ENCODE measurements at places on chromosomes 16 and 17.
A peak's percentile ranks its signal among the peaks of the same experiment; 100 is the strongest.

DNA sequence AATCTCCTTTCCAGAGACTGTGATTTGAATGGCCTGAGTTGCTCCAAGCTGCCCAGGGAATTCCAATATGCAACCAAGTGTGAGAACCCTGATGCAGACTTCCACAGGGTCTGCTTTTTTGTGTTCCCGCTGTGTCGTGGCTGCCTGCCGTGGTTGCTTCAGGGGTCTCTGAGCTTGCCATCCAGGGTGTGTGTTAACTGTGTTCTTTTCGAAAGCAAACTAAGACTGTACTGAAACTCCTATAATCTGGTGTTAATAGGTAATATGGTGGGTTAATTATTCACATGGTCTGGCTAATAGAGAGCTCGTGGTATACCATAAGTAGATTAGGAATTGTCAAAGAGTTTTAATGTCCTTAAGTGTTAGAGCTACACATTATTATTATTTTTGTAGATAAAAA is 20.7 kb downstream of the UBN1 start:
- DNase-seq: no peak

DNA sequence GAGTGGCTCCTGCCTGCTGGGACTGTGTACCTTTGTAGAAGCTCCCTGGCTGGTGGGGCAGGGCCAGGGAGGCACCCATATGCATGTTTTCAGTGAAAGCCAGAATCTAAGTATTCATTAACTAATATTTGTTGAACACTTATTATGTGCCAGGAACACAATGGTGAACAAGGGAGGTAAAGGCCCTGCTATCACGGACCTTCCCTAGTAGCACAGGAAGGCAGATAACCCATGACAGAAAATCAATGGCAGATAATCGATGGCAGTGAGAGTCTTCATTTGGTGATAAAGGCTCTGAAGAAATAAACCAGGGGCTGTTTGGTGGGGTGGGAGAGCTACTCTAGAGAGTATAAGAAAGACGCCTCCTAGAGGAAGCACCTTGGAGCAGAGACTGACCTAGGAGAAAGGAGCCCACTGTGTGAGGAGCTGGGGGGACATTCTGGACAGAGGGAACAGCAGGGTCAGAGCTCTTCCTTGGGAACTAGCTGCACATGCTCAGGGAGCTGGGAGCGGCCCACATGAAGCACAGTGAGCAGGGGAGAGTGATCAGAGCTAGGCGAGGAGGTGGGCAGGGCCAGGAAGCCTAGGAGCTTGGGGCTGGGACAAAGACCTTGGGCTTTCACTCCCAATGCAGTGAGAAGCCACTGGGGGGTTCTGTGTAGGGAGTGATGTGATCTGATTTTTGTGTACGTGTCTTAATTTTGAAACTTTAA is 78.5 kb downstream of the SPECC1 start:
- no peak for DNase-seq

DNA sequence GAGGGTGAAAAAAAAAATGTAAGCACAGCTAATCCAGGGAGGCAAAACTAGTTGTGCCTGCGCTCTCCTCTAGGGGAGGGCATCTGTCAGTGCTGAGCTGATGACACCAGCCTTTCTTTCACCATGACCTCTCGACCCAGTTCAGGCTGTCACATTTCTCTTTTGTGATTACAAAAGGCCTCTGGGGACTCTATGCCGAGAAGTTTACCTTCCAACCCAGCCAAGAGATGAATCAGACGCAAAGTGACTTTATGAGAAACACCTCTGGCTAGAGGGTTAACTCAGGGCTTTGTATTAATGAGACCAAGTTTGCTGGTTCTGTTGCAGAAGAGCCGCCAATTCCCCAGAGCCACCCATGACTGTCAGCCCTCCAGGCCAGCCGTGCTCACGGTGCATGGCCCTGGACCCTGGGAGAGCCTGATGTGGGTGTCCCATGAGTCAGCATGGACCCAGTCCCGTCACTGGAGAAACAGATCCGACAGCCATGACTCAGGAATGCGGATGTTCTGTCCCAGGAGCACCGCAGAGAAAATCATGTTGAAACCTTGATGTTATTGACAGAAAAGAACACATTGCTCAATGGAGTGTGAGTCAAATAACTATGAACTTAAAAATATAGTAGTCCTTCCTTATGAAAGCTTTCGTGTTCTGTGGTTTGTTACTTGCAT is 437.2 kb downstream of the HS3ST3B1 start:
- no peak for DNase-seq

DNA sequence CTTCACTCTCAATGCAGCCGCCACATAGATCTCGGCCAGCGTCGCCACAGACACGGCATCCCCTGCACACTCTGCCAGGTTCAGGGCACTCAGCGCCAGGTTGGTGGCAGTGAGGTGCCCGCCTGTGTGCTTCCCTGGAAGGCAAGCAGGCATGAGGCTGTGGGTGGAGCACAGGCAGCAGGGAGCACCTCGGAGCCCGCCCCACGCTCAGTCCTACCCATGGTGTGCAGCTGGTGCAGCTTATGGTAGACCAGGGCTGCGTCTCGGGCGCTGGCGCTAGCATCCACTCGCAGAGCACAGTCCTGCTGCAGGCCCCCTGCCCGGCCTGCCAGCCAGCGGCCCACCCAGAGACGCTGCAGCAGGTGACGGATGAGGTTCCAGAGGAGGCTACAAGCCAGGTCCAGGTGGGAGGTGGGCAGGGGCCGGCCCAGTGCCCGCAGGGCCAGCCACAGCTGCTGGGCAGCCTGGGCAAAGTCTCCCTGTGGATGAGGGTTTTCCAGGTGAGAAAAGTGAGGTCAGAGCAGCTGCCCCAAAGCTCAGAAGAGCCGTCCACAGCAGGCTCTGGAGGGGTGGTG is 20.5 kb downstream of the SREBF1 start:
- no peak for DNase-seq

GRCh38 chr17:29347831-29348629 is 42.1 kb upstream of the TAOK1 start:
- no peak for DNase-seq

DNA sequence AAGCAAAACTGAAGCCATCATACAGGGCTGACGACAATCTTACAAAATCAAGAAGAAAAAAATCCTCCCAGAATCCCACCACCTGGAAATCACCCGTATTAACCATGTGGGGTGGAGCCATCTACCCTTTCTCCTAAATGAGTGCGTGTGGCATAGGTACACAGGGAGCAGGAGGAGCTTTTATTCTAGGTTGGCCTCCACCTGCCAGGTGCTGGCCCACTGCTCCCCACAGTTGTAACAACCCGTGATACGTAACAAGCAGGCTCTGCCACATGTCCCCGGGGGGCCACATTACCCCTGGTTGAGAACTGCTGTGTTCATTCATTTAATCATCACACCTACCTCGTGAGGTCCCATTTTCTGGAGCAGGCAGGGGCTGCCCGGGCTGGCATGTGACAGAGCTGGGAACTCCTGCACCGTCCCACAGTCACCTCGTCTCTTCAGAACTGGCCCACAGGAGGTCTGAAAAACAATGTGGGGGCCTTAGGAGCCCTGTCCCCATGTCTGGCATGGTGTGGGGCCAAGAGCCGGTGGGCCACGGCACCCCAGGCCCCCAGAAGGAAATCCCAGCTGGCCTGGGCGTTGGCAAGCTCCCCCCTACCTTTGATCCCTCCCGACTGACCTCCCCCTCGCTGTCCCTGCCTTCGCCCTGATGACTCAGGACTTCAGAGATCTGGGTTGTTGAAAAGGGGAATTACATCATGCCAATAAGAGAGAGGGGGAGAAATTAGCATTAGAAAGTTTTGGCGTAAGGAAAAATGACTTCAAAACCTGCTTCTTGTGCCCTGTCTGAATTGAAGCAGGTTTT is 12.9 kb downstream of the CMIP start:
- no peak for DNase-seq

DNA sequence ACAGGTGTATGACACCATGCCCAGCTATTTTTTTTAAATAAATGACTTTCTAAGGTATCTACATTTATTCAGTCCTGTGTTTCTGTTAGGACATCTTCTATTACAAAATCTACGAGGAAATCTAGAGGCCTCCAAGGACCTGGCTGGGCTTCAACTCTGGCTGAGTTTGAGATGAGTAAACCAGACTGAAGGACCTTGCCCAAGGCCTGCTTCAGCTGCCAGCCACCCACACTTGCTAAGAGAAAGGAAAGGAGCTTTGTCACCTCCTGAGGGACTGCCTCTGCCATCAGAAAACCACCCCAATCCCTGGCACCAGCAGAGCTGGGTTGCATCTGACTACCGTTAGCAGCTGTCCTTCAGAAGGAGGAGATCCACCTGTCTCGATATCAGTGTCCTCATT is 1.3 kb upstream of the MYO1D start:
- no peak for DNase-seq

DNA sequence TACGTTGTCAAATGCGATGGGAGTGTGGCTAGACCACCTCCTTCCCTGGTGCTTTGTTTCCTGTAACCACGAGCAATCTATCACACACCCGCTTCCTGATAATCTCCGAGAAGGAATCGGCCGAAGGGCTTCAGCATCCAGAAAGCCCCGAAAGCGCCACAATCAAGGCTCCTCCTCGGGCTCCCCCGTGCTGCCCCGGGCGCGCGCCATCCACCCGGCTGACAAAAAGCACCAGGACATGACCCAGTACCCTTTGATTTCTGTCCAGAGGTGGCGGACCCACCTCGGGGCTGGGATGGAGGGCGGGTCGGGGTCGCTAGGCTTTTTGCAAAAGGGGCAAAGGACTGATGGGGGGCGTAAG is 743 bp upstream of the ARMC7 start:
- peak; percentile 33 for DNase-seq

GRCh38 chr17:15354256-15354655 is 12.9 kb upstream of the TEKT3 start:
- no peak for DNase-seq

- peak; percentile 35 for DNase-seq
Measured at GRCh38 chr17:42179911-42180410, 981 bp downstream of the KCNH4 start.

DNA sequence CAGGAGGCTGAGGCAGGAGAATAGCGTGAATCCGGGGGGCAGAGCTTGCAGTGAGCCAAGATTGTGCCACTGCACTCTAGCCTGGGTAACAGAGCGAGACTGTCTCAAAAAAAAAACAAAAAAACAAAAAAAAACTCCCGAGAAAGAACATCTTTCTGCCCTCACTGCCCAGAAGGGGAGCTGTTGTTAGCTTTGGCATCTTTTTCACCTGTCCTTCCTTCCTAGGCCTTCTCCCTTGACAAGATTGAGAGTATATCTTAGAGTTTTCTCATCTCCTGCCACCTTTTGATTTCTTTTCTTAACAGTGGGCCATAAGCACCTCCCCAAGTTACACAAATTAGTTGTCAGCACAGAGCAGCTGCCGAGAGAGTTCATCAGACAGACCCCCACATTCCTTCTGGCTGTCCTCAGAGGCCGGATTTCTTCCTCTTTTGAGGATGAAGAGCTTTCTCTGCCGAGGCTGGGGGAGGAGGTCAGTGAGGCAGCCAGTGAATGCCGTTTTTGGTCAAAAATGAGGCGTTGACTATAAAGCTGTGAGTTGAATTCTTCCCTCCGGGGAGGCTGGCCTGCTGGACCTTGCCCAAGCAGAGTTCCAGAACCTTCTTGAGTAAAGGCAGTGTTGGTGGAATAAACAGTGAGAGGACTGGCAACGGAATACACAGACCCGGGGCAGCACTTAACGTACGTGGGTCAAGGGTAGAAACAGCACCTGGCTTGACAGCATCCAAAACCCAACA is 127.0 kb downstream of the ABCC6 start:
- DNase-seq: no peak

DNA sequence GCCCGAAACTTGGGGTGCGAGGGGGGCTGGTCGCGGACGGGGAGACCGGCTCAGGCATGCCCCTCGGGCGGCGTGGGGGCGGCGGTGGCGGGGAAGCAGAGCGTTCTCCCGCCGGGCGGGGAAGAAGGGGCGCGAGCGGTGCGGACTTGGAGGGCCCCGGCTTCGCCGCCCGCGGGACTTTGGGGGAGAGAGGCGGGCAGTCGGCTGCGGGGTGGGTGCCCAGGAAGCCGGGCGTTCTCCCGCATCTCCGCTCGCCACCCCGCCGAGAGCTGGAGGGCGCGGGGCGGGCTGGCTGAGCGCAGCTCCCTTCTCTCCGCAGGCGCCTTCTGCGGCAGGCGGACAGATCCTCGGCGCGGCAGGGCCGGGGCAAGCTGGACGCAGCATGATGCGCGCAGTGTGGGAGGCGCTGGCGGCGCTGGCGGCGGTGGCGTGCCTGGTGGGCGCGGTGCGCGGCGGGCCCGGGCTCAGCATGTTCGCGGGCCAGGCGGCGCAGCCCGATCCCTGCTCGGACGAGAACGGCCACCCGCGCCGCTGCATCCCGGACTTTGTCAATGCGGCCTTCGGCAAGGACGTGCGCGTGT is 772 bp downstream of the NTN1 start:
- DNase-seq: peak; percentile 31

GRCh38 chr16:12612598-12613101 is 191.0 kb downstream of the CPPED1 start:
- no peak for DNase-seq

GRCh38 chr16:57544124-57544653 is 1.7 kb downstream of the ADGRG5 start:
- DNase-seq: peak; percentile 8

DNA sequence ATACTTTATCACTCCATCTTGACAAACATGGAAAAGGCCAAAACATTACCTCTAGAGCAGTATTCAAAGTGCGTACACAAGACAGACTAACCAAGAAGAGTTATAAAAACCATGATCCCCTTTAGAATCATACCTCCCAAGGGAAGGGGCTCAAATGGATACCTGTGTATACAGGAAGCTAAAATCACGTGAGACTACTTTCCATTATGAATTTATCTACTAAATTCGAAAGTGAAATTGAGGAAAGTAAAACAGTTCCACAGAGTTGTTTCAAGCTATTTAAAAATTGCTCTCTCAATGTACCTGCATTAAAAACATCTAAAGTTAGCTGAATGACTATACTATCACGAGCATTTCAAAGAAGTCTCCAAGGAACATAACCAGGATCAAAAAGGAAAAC is 32.7 kb downstream of the AP1G1 start:
- no peak for DNase-seq

- DNase-seq: no peak
Measured at GRCh38 chr16:58127033-58127556, 2.1 kb downstream of the CFAP20 start.

DNA sequence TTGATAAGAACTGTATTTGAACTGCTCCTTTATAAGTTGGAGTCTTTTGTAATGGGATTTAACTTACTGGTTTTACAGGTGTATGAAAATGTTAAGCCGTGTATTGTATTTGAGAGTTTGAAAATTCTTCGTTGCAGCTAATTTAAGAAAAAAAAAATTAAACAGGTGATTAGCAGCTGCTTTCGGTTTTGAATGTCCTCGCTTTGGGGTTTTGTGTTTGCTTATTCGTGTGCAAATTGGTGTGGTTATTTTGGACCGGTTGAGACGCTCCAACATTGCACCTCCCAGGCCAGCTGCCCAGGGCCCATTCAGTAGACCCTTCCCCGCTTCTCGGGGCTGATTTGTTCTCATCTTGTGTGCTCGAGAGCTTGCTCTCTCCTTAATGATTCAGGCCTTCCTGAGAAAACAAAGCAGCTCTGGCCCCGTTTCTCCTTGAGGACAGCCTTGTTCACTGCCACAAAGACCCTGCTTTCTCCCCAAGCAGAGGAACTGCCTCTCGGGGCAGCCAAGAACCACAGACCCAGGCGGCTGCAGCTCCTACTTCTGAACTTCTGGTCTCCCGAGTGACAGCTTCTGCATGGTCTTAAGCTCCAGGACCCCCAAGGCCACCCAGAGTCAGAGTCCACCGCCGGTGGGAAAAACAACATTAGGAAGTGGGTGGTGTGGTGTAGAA is 100.5 kb downstream of the MSI2 start:
- no peak for DNase-seq

Data from activated T-cell treated with anti-CD3 and anti-CD28 coated beads, Interleukin-2, amount 50 U/mL, for 1 hour (primary cell).